ENCODE measurements at places on chromosomes 7 and 10. TPM values are rescaled to one million over a fixed set of nuclear protein-coding genes. Genes with fewer than 3 reads are reported as not detected.

XPNPEP1 gene
- 191 TPM for total RNA-seq

HNRNPF gene
- total RNA-seq: 222 TPM

SORCS1 gene
- 1.7 TPM for total RNA-seq

OR2A1 gene
- total RNA-seq: not detected

NPC1L1 gene
- not detected for total RNA-seq

AEBP1 gene
- total RNA-seq: 33.0 TPM

AKR1C4 gene
- total RNA-seq: not detected

GPR37 gene
- total RNA-seq: 3.1 TPM

OR2A5 gene
- not detected for total RNA-seq

POLR1F gene
- total RNA-seq: 11.0 TPM

NUTM2E gene
- under 0.01 TPM for total RNA-seq

OR13A1 gene
- total RNA-seq: not detected

ACBD7 gene
- 0.46 TPM for total RNA-seq

CELF2 gene
- 95.6 TPM for total RNA-seq

CYP2C8 gene
- not detected for total RNA-seq

ADAM22 gene
- 3.3 TPM for total RNA-seq

SPDYE8 gene
- not detected for total RNA-seq

GET4 gene
- total RNA-seq: 17.4 TPM

PDLIM1 gene
- total RNA-seq: 2.1 TPM

CAMK1D gene
- total RNA-seq: under 0.01 TPM

STRIP2 gene
- total RNA-seq: 17.6 TPM

ABCB1 gene
- total RNA-seq: 3.6 TPM

KDM7A gene
- 5.5 TPM for total RNA-seq

KNDC1 gene
- total RNA-seq: under 0.01 TPM

PNLIP gene
- not detected for total RNA-seq

CUEDC2 gene
- total RNA-seq: 52.3 TPM

PHYH gene
- 19.3 TPM for total RNA-seq

FGL2 gene
- total RNA-seq: not detected

CFAP70 gene
- 0.77 TPM for total RNA-seq

MET gene
- total RNA-seq: 34.0 TPM

RELN gene
- 0.33 TPM for total RNA-seq

MAT1A gene
- total RNA-seq: 0.73 TPM

SYT15B gene
- under 0.01 TPM for total RNA-seq

ANKIB1 gene
- 66.9 TPM for total RNA-seq

OR2A12 gene
- not detected for total RNA-seq

H2BK1 gene
- not detected for total RNA-seq

CYP3A7 gene
- not detected for total RNA-seq

RAB19 gene
- total RNA-seq: not detected

HSPA12A gene
- 36.0 TPM for total RNA-seq

TSPAN12 gene
- 0.46 TPM for total RNA-seq

TEX36 gene
- total RNA-seq: not detected

ARMC3 gene
- total RNA-seq: not detected

SH2D4B gene
- total RNA-seq: not detected

AUTS2 gene
- 7.6 TPM for total RNA-seq

ZNF777 gene
- total RNA-seq: 10.2 TPM

OR2A42 gene
- total RNA-seq: not detected

SDK1 gene
- 1.7 TPM for total RNA-seq

CRCP gene
- total RNA-seq: 30.5 TPM

FAM20C gene
- total RNA-seq: 6.9 TPM

NPY gene
- total RNA-seq: not detected

LAMB4 gene
- total RNA-seq: 0.36 TPM

EFCAB10 gene
- not detected for total RNA-seq

CTAGE4 gene
- total RNA-seq: 2.2 TPM

SFRP5 gene
- total RNA-seq: not detected

BTBD16 gene
- not detected for total RNA-seq

SVIL gene
- 35.0 TPM for total RNA-seq

ACSM6 gene
- not detected for total RNA-seq

LOXL4 gene
- total RNA-seq: 1.1 TPM

C10orf88 gene
- total RNA-seq: 10.3 TPM

Measured in melanocyte of skin (primary cell).